ENCODE measurements at places on chromosomes 3 and 15.

DNA sequence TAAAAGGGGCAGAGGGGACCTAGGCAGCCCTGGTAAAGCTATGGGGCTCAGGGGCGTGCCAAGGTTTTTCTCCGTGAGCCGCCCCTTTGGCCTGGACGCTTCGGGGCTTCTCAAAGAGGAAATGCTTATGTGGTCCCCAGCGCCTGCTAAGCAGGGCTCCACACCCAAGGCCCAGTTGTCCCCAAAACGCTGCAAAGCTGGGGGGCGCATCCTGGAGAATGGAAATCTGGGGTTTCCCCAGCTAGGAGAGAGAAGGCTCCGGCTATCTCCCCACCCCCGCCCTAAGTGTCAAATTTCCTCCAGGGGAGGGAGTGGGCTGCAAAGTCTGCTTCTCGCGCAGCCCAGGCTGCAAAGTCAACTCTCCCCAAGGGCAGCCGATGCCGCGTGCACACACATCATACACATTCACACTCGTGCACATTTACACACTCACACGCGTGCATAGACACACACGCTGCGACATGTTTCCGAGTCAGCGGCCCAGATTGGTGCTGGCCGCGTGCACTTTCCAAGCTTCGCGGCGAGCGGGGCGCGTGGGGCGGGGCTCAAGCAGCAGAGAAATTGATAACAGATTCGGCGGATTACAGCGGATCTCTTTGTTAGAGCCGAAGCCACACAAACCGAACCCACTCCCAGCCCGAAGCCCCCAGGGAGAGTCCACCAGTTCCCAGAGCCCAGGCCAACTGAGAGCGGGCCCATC, 4.5 kb downstream of the WNT5A start:
- DNase-seq: no peak

DNA sequence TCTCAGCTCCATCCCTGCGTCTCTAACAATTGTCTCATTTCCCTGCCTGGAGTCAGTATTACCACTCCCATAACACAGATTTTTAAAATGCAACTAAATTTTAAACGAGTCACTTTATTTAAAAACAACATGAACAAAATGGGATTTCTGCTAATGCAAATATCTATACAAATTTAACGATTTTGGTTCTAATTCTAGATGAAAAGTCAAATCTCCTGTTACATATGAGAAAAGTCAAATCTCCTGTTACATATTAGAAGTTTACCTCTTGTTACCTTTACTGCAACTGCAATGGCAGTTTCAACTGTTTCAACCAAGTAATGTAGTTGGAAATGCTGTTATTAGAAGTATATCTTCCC, 578 bp upstream of the RPL39L start:
- no peak for DNase-seq

- no peak for DNase-seq
Measured at GRCh38 chr15:92494806-92495336, 101.2 kb downstream of the ST8SIA2 start.

DNA sequence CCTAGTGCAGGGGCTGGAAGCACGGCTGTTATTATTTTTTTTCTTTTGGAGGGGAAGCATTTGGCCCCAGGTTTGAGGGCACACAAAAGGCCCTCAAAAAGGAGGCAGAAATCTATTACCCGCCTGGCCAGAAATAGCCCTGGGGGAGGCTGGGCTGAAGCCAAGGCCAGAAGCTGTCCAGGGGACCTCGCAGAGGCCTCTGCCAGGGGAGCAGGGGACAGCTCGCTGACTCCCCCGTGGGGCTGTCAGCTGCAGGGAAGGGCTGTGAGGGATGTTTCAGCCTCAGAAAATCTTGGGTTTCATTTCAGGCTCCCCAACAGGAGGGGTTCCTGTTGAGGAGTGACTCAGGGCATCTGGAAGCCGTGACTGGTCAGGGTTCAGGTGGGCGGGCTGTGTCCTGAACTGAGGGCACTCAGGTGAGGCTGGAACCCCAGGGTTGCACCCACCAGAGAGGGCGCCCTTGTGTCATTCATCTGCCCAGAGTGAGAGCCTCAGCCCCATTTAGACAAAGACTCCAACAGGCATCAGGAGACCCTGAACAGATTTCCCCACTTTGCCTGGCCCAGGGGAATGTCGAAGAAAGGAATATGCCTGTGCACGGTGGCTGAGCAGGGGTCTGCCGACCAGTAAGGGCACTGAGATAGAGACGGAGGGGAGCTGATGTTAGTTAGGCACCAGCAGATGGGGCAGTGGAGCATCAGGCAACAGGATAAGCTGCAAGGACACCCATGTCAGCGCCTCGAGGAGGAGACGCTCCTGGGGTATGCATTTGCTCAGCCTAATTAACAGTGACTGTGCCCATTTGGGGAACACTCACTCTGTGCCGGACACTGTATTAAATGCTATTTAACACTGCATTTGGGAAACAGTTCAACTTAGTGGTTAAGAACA, 43.5 kb upstream of the SLC6A11 start:
- no peak for DNase-seq

DNA sequence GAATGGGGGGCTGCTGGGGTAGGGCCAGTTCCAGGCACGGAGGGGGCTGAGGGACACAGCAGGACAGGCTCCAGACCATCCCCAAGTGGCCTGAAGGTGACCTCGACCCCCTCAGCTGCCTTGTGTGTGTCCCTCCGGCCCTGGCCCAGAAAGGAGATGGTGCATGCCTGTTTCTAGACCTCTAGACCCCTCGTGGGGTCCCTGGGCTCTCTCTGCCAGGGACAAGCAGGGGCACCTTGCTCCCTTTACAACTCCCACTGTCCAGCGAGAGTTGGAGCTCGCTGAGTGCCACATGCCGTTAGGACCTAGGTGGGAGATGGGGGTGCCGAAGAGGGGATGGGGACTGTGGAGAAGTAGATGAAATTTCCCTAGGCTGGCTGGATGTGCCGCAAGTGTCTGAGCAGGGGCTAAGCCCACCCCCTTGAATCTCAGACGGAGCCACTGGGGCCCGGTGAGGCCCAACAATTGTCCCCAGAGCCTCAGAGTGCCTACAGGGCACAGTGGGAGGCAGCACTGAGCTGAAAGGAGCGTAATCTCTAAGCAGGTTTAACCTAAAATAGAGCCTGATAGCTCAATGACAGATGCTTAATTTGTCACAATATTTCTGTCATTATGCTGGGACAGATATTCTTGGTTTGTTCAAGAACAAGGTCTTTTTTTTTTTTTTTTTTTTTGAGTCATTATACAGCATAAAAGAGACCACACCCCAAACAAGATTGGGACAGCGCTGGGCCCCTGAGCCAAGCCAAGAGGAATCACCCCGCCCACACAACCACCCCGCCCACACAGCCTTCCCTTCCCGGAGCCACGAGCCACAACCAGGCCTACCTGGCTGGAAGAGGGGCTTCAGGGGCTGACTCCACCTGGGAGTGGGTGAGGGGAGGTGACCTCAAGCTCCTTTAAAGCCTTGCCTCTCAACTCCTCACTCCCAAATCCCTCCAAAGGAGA, 23.6 kb upstream of the KLF13 start:
- no peak for DNase-seq

DNA sequence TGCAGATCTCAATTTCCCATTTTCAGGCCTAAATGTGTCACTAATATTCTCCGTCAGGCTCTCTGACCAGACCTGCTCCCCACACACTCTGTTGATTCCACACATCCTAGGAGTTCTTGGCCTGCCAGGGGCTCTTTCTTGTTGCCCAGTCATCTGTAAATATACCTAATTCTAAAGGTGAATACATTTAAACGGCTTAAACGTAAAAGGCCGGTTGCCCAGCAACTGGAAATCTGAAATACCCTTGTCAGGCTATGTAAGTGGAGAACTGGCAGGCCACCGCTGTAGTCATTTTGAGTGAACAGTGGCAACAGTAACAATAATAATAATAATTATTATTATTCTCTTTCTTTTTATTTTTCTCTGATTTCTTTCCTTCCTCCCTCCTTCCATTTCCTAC, 302.7 kb downstream of the AGBL1 start:
- no peak for DNase-seq

DNA sequence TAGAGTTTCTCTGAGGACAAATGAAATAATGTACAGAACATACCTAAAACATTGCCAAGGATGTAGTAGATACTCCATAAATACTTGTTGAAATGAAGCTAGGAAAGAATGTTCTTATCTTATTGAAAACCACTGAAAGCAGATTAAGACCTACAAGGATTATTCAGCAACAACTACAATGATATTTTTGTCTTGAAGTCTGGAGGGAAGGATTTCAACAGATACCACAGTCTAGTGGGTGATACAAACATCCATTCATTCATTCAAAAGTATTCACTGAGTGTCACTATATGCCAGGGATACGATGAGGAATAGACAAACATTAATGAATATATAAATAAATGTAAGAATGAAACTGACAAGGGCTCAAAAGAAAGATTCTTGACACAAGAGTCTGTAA, 74.7 kb upstream of the THBS1 start:
- DNase-seq: no peak

GRCh38 chr3:171165499-171165921, 139.0 kb upstream of the SLC2A2 start:
- DNase-seq: no peak

DNA sequence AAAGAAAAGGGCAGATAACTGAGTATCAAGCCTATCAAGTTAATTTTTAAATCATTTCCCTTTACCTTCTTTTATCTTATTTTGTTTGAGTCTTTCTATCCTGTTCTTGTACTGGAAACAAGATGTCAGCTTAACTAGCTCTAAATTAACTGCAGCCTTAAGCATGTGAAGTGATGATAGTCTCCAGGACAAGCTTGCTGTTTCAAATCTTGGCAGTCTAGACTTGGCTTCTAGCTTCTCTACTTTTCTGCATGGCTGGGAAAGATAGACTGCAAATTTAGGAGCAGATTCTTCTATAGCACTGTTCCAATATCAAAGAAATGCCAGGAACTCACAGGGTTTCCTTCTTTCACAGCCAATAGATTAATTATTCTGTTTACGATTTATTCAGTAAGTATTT, 1034.4 kb downstream of the TUSC7 start:
- DNase-seq: no peak

- no peak for DNase-seq
Measured at GRCh38 chr3:52524752-52525679, 8.6 kb downstream of the NT5DC2 start.

- DNase-seq: no peak
Measured at GRCh38 chr3:152737021-152737908, 97.7 kb upstream of the P2RY1 start.

- DNase-seq: no peak
Measured at GRCh38 chr15:96344706-96345559, 14.4 kb downstream of the NR2F2 start.

GRCh38 chr3:37030588-37030987, 37.3 kb downstream of the MLH1 start:
- no peak for DNase-seq

DNA sequence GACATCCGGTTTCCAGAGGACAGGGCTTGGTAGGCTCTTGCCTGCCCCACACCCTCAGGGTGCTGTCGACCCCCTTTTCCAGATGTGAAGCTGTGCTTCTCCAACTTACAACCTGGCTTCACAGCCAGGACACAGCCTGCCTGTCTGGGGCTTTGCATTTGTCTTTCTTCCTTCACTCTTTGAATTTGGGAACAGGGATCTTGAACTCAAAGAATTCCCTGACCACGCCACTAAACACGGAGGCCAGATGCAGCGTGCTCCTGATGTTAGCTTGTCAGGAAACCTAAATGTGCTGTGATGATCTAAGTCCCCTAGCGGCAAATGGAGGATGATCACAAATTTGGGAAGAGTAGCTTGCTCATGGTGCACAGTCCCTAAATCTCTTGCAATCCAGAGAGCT, 244.8 kb upstream of the RGMA start:
- DNase-seq: no peak

DNA sequence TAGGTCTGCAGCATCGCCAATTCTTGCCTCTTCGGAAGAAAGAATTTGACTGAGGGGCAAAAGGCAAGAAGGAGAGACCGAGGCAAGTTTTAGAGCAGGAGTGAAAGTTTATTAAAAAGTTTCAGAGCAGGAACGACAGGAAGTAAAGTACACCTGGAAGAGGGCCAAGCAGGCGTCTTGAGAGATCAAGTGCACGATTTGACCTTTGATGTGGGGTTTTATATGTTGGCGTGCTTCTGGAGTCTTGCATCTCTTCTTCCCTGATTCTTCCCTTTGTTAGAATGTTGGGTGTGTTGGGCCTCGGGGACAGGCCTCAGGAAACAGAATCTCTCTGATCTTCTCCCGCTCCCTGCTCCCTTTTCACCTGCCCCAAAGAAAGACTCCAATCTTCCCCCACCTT, 40.6 kb upstream of the FLNB start:
- DNase-seq: no peak

- no peak for DNase-seq
Measured at GRCh38 chr15:57215326-57215725, 161.0 kb upstream of the CGNL1 start.

GRCh38 chr15:90239371-90239770, 5.4 kb downstream of the GDPGP1 start:
- no peak for DNase-seq

GRCh38 chr15:66845266-66845785, 143.3 kb downstream of the SMAD6 start:
- no peak for DNase-seq

GRCh38 chr15:32042269-32042972, 12.1 kb downstream of the CHRNA7 start:
- no peak for DNase-seq

DNA sequence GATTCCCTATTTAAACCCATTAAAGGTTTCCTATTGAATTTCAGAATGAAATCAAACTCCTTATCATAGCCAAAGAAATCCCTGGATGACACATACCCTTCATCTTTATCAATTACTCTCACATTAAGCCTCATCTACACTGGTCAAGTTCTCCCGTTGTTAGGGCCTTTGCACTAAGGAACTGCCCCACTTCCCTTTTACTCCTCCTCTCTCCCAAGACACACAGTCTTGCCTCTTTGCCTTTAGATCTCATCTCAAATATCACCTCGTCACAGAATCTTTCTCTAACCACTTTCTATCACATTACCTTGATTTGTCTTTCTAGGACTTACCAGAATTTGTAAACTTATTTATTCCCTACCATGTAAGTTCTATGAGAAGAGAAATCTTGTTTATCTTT, 117.6 kb downstream of the TMCC1 start:
- DNase-seq: no peak

Measured in activated CD8-positive, alpha-beta memory T cell treated with anti-CD3 and anti-CD28 coated beads for 4 hours (primary cell).